ENCODE measurements at places on chromosomes 2 and 18.

GRCh38 chr18:13409026-13409425 is 190.5 kb downstream of the LDLRAD4 start:
- DNase-seq = no peak

GRCh38 chr2:181357979-181358378 is 99.2 kb upstream of the ITGA4 start:
- no peak for DNase-seq

- no peak for DNase-seq
These were observed 396.0 kb downstream of the ERBB4 start for GRCh38 chr2:212142631-212143030.

- DNase-seq = no peak
These were observed 100.2 kb downstream of the GALNT3 start for GRCh38 chr2:165693838-165694237.
